ENCODE measurements at places on chromosomes 16 and 17.

DNA sequence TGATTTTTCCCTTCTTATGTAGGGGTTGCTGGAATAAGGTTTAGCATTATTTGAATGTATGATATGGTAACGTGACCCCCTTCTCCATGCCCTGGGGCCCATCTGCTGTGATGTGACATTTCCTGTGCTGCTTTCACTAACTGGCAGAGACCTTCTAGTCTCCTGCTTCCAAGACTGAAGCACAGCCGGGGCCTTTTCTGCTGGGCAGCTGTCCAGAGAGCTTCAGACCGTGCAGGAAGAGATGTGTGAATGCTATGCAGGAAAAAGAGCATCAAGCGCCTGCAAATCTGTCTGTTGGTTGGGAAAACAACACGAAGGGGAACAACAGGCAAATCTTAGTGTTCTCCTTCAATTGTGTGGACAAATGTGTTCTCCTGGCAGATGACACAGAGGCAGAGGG is 128.5 kb downstream of the SPACA3 start:
- H3K27ac ChIP-seq, result no peak overlapping the region
- no peaks in the 10 kb centered on the region for H3K27me3 ChIP-seq
- DNase-seq, result peak; percentile 94

GRCh38 chr17:77770331-77771105 is 188.0 kb upstream of the TNRC6C start:
- no peak overlapping the region for H3K27ac ChIP-seq
- no peaks in the 10 kb centered on the region for H3K36me3 ChIP-seq
- DNase-seq, result no peak
- H3K4me1 ChIP-seq, result peaks cover 7% of the 10 kb centered on the region

DNA sequence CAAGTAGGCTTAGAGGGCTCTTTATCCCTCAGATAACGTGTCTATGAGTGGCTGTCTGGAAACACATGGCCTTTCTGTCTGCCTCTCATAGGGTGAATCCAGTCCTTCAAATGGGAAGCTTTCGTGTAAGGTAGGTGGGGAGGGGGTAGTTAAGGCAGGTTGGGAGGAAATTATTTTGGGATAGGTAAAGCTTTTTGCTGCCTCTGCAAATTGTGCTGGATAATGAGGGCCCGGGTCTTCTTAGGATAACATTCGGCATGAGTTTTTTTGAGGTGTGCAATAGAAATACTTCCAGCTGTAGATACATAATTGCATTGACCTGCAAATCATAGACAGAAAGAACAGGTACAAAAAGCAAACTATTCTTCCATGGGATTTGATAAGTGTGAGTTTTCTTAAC is 189.7 kb downstream of the PRKCA start:
- no peak overlapping the region for H3K4me3 ChIP-seq
- DNase-seq, result no peak
- H3K4me1 ChIP-seq, result peaks cover 9% of the 10 kb centered on the region
- no peaks in the 10 kb centered on the region for H3K27me3 ChIP-seq

- H3K27me3 ChIP-seq, result no peaks in the 10 kb centered on the region
- DNase-seq, result no peak
- H3K27ac ChIP-seq, result no peak overlapping the region
- H3K4me3 ChIP-seq, result no peak overlapping the region
Observed at GRCh38 chr17:31158746-31159377, 64.1 kb downstream of the NF1 start.

DNA sequence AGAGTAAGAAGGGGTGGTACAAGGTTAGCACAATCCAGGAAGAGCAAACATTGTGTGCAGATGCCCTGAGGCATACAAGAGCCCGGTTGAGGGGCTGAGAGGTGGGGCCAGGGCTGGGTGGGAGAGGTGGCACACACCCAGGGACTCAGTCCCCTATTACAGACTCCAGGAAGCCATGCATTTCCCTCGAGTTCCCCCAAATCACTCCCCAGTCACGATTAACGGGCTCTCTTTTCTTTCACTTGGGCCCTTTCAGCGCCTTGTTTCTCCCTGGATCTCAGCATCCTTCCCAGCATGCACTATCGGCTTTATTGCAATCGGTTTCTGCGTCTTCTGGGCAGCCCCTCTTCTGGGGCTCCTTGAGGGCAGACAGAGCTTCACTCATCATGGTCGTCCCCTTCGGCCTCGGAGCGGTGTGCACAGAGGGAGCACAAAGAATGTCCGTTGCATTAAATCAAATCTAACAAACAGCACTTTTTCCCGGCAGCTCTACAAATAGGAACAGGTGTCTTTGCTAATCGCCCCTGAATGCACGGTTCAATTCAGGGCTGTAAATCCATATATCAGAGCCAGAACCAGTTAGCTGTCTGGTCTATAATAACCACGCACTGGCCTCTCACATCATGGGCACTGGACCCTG is 184.6 kb upstream of the HSBP1 start:
- no peak overlapping the region for H3K27ac ChIP-seq
- no peak overlapping the region for H3K4me3 ChIP-seq
- H3K4me1 ChIP-seq, result no peaks in the 10 kb centered on the region

GRCh38 chr16:57667526-57668262 is 412 bp upstream of the ADGRG3 start:
- DNase-seq, result no peak
- H3K36me3 ChIP-seq, result peaks cover 55% of the 10 kb centered on the region
- H3K27me3 ChIP-seq, result no peaks in the 10 kb centered on the region
- no peak overlapping the region for H3K4me3 ChIP-seq
- peaks cover 36% of the 10 kb centered on the region for H3K4me1 ChIP-seq

GRCh38 chr17:12256380-12256995 is 235.8 kb downstream of the MAP2K4 start:
- H3K27ac ChIP-seq, result no peak overlapping the region
- no peak overlapping the region for H3K4me3 ChIP-seq
- no peak for DNase-seq
- H3K27me3 ChIP-seq, result no peaks in the 10 kb centered on the region

- DNase-seq, result no peak
- no peaks in the 10 kb centered on the region for H3K36me3 ChIP-seq
- H3K27me3 ChIP-seq, result no peaks in the 10 kb centered on the region
- H3K4me3 ChIP-seq, result no peak overlapping the region
- H3K27ac ChIP-seq, result no peak overlapping the region
Observed at GRCh38 chr17:51921500-51921899, 237.0 kb downstream of the CA10 start.

GRCh38 chr17:66403846-66404556 is 101.6 kb downstream of the PRKCA start:
- H3K27ac ChIP-seq, result peak overlapping the region; percentile 33
- no peaks in the 10 kb centered on the region for H3K27me3 ChIP-seq
- peaks cover 9% of the 10 kb centered on the region for H3K4me1 ChIP-seq
